ENCODE measurements at places on chromosomes 5 and 9.

DNA sequence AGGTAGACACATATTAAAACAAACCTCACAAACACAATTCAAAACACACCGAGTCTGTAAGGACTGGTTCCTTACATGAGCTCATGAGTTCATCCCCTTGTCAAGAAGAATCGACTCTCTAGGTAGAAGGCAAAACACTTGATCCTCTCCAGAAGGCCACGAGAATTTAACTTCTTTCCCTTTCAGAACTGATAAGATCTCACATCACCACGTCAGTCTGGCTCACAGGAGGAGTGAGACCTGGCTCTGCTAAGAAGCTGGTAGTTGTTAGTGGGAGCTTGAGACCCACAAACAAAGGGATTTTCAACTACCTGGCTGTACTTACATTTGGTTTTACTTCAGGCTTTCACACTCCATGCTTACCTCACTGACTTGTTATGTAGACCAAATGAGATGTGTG, 459.2 kb downstream of the ARHGEF28 start:
- DNase-seq, result no peak

- no peak for DNase-seq
Observed at GRCh38 chr5:129904102-129904666, at the start of gene CHSY3. CHSY3 (plus strand) TSS chr5:129904465.

- DNase-seq, result no peak
Observed at GRCh38 chr5:136155761-136156160, 23.1 kb downstream of the SMAD5 start.

DNA sequence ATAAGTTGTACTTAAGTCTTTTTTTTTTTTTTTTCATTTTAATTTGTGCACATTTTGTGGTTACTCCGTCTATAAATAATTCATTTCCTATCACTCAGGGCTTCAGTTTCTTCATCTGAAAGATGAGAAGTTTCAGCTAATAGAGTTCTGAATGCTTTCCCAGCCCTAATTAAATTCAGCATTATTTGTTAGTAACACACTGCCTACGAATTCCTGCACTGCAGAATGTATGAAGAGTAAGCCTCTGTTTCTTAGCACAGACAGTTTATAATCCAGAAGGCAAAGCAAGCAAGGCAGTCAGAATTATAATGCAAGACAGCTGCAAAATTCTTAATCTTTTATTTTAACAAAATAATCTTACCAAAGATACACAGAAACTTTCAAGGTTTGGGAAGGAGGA, 138.0 kb upstream of the GHR start:
- no peak for DNase-seq

DNA sequence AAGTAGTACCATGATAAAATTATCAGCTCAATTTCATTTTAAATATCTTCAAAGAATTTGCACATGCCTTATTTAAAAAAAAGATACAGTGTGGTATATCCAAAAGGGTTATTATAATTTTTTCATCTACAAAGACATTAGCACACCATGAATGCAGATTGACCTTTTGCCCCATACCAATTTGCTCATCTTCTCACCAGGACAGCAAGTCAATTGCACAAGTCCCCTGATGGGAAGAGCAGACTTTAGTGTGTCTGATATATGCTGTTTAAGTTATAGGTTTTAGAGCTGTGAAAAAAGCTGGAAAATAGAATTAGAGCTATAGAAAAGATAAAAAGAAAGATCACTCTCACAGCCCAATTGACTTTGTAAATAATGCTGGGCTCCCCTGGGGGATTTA, 325.8 kb upstream of the CDH6 start:
- DNase-seq, result no peak

GRCh38 chr5:54719384-54720283, 202.1 kb downstream of the SNX18 start:
- DNase-seq, result no peak

DNA sequence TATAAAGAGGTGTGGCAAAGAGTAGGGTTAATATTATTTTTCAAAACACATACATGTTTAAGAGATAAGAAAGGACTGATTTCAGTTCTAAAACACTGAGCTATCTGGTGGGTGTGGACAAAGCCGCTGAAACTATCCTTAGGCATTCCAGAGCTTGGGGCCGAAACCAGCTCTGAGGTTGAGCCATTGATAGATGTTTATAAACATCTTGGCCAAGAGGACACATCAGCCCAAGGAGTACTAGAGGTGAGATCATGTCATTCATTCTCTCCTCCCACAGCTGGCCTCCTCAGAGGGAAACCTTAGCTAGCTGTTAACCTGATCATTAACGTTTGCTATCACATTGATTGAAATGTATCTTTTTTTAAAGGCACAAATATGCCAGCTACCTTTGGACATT, 89.9 kb downstream of the NLN start:
- no peak for DNase-seq

DNA sequence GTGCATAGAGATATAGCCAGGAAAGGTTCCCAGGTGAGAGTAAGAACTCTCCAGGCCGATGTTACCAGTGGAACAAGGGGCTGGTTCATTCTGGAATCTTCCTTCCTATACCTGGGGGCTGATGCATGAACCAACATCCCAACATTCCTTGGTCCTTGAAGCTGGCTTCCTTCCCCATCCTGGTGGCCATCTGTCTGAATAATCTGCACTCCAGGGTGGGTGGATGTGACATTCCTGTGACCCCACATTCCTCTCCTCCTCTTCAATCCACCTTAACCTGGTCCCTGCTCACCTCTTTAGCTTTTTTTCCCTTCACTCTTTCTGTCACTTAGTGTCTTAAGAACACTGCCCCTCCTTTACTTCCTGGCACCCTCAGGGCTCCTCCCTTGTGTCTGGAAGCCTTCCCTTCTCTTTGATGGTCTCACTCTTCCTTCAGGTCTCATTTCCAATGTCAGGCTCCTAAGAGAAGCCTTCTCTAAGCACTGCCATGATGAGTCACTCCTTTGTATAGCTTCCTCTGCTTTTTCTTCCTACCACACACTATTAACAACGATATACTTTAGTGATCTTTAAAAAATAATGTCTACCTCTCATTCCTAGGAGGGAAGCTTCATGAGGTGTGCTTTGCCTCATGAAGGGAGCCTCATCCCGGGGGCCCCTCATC, 80.3 kb downstream of the BOD1 start:
- no peak for DNase-seq

DNA sequence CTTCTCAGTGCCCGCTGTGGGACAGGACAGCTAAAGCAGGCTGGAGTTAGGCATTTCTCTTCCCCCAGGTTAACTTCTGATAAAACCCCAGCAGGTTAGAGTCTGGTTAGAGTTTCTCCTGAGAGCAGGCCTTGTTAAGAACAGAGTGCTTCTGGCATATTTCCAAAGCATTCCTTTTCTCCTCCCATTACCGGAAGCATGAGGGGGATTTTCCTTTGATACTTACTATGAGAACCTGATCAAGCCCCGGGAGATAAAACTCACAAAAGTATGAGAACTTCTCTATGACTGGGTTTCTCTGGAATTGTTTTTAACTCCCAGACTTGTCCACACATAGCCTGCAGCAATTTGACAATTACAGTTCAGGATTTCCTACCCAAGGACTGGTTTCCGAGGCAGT, 77.4 kb upstream of the MAST4 start:
- DNase-seq, result no peak

DNA sequence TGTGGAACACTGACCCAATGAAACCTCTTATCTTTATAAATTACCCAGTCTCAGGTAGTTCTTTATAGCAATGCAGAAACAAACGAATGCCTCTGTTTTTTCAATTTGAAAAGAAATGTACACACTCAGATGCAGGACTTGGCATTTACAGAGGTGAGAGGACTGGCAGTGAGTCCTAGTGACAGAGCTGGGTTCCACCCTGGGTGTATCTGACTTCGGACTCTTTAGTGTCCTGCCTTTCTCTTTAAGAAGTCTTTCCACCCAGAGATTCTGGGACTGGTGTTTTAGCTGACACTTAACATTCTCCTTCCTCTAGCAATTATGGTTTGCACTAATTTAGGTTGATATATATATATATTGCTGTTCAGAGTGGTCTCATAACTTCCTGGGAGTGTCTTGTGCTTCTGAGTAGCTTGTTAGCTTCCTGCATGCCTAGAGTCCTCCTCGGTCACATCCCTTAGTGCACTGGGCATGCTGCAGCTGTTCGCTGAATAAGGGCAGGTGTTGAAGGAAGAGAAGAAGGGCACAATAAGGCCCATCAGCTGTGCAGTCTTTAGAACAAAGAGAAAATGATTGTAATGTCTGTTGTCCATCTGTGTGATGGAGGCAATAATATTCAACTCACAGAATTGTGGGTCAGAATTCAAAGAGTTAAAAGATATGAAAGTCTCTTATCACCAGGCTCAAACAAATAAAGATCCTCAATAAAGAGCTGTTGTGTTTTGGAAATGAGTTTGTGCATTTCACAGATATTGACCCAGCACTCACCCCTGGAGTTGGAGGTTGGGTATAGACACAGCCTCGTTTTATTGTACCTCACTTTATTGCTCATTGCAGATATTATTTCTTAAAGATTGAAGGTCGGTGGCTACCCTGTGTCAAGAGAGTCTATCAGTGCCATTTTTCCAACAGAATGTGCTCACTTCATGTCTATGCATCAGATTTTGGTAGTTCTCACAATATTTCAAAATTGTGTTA, 187.1 kb downstream of the TRIM32 start:
- DNase-seq, result no peak

DNA sequence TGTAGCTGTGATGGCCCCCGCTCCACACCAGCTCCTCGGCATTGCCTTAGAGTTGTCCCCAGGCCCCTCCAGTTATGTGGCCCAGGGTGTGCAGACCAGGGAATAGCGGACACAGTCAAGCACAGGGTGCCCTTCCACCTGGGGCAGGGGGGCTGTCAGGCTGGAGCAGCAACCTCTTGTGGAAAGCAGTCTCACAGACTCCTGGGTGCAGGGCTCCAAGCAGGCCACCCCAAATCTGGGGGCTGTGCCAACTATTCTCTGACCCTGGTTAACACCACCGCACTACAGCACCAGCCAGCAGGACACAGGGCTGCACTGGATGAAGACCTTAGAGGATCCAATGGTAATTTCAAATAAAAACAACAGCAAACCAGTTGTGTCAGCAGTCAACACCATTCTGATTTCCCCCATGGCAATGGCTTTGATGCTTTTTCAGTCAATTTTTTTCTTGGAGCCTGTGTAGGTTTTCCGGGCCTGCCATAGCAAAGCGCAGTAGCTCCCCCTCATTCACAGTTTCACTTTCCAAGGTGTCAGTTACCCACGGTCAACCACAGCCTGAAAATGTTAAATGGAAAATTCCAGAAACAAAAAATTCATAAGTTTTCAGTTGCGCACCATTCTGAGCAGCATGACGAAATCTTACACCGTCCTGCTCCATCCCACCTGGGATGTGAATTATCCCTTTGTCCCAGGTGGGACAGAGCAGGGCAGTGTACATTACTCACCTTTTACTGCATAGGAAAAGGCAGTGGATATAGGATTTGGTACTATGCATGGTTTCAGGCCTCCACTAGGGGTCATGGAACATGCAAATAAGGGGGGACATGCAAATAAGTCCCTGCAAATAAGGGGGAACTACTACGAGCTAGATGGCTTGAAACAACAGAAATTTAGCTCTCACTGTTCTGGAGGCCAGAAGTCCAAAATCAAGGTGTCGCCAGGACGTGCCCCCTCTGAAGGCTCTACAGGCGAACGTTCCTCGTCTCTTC, 49.0 kb downstream of the C5orf15 start:
- DNase-seq, result no peak

DNA sequence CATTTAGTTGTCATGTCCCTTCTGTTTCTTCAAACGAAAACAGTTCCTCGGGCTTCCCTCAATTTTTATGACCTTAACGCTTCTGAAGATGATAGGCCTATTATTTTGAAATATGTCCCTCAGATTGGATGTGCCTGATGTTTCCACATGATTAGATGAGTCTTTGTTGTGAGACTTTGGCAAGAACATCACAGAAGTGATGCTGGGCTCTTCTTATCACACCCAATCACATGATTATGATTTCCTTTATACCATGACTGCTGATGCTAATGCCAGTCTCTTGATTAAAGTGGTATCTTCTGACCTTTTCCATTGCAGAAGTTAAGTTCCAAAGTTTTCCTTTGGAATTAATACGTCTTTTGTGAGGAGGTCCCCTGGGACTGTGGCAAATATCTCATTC, 175.7 kb downstream of the SAXO1 start:
- DNase-seq, result no peak

GRCh38 chr5:34803974-34804732, 34.8 kb upstream of the TTC23L start:
- no peak for DNase-seq

DNA sequence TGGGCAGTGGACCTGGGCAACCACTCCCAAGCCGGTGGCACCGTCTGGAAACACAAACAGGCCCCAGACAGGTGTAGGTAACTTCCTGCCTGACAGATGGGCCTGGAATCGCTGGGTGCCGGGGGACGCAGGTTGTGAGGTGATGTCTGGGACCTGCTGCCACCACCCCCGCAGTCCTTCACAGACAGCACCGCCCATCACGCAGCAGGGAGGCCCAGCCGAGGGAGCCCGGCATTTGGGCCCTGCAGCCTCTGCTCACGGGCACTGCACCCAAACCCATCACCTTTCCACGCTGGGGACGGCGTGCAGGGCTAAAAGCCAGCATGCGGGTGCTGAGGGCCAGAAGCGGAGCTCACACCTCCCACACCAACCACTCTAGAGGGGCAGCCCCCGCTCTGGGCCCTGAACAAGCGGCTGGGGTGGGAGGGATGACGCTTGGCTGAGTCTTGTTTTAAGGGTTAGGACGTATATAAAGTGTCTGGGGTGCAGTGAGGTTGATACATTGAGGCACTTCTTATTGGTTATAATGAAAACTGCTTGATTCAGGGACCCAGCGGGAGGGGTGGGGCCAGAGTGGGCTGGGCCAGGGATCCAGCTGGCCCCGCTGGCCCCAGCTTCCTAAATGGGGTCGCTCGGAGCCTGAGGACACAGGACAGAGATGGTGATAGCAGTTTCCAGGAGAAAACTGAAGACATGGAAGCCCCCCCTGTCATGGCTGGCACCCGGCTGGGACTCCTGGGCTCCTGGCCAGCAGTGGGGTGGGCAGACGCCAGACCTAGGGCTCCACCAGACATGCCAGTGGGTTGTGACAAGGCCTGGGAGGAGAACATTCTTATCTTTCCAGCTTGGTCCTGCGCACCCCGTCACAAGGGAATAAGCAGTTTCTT, 11.3 kb downstream of the MYMK start:
- no peak for DNase-seq

GRCh38 chr5:133881576-133882388, 86.6 kb downstream of the C5orf15 start:
- no peak for DNase-seq
